ENCODE measurements at places on chromosomes 2 and 18. TPM values are rescaled to one million over a fixed set of nuclear protein-coding genes. Genes with fewer than 3 reads are reported as not detected.
A peak's percentile ranks its signal among the peaks of the same experiment; 100 is the strongest.

Gene RAB10
- total RNA-seq = 143 TPM

GRCh38 chr2:136207030-136207623, 89.2 kb upstream of the CXCR4 start:
- no peak for DNase-seq

DNA sequence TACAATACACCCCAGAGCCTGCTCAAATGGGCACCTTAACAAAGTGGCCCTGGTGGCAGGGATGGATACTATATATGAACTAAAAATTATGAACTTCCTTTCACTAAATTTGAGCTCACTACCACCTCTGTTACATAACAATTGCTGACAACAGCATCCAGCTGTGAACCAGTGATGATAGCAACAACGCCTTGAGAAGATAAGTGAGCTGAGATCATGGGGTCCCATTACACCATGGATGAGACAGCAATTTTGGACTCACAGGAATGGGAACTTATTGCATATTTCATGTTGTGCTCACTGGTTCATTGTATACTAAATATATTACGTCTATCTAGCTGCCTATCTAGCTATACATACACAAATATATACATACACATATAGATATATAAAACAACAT, 16.9 kb upstream of the ALMS1 start:
- DNase-seq = no peak

Gene DSG4
- total RNA-seq = not detected

DNA sequence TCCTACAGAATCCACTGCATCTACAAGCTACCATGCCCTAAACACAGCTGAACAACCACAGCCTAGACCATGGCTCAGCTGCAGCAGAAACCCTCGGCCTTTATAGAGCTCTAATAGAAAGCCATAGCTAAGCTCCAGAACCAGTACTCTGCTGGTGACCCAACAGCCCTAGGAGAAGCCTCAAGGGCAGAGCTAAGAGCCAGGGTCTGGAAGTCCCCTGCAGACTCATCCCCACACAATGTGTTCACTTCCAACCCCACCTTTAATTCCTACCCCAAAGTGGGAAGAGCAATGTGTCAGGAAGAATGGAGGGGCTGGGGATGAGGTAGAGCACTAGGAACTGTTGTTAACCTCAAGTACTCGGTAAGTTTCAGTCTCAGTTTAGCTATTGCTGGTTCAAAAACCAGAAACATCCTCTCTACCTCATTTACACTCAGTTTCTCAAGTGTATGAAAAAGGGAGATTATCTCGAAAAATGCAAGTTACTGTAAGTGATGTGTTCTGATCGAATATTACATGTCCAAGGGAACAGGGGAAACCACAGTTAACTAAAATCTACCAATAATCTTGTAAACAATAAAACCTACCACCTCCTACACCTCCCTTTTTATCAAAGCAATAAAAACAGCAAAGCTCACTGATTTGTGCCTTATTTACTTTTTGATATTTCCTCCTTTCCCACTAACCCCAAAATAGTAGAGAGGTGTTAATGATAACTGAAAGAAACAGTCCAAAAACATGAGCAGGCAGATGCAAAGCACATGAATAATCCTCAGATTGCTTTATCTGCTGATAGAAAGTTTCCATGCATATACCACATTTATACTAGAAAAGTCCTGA, 36.2 kb downstream of the THADA start:
- no peak for DNase-seq

Gene ASIC4
- total RNA-seq = not detected

Gene PPP1R1C
- 2.0 TPM for total RNA-seq

DNA sequence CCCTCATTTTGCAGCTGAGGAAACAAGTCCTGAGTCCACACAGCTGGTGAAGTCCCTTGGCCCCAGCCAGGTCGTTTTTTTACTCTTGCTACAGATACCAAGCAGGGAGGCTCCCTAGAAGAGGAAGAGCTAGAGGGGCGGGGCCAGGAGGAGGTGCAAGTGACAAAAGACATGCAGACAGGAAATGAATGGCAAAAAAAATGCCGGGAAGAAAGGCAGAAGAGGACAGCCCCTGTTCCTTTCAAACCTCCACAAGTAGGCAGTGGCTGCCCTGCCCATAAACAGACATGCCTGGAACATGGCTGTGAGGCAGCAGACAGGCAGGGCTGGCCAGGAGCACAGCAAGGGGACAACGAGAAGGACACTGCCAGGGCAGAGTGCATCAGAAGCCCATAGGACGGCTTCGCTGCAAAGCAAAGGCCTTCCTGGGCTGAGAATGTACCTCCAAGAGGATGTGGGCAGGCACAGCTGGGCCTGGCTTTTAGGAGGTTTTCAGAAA, 108.7 kb downstream of the ZBTB7C start:
- DNase-seq = no peak

Gene ATG9A
- total RNA-seq = 57.0 TPM

Gene CGREF1
- 0.69 TPM for total RNA-seq

Gene MAL
- total RNA-seq = not detected

DNA sequence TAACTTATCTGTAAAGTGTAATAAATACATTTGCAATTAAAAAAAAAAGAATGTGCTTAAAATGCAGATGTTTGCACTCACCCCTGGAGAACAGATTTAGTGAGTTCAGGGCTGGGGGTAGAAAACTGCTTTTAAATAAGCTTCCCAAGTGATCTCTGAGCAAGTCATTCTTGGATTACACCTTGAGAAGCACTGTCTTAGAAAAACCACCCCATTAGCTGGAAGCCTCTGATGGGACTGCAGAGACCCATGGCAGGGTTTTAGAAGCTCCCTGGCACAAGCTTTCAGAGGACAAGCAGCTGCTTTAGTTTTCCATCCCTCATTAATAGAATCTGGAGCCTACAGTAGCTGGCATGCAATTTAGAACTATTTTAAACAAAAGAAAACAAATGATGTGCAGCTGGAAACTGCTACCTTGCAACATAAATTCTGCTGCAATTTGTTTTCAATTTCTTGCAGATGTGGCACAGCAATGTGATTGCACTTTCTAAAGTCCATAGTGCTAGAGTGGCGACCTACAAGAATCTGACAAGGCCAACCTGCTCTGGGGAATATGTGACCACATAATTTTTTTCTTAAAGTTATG, 141.5 kb downstream of the CDC42EP3 start:
- no peak for DNase-seq

GRCh38 chr2:237348281-237348865, 65.6 kb downstream of the COL6A3 start:
- DNase-seq = no peak

Gene PKP4
- total RNA-seq = 18.9 TPM

- DNase-seq = no peak
These were observed 121.1 kb downstream of the DDX1 start for GRCh38 chr2:15712551-15713342.

DNA sequence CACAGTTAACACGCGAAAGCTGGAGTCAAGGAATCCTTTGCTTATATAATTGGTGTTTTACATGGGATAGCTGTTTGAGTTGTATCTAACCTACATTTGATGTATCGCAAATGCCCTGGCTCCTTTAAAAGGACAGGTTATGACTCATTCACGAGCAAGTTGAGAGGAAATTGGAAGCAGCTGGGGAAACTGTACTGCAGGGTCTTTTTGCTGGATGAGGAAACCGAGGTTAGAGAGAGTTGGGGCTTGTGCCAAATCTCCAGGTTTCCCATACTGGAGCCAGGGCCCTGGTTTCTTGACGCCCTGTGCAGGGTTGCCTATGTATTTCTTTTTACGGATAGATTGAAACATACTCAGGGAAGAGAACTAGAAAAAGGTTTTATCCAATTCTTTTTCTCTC, 60.0 kb upstream of the SPTBN1 start:
- DNase-seq = peak; percentile 22

DNA sequence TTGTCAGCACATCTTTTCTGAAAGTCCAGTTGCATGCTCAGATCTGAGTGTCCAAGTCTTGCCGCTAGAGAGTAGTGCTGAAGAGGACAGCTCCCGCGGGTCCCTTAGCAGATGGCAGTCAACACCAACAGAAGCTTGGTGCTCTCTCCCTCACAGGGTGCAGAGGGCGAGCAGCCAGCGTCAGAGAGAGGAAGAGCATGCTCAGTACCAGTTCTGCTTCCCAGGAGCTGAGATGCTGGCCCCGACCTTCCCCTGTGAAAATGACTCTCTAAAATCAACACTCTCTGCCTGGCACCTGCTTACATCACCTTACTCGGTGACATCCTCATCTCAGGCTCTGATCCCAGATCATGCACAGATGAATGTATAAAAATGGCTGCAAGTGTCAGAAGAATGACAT, 86.0 kb upstream of the TWIST2 start:
- DNase-seq = peak; percentile 14

Gene CXCR1
- total RNA-seq = not detected

GRCh38 chr18:67402543-67402942, 114.0 kb downstream of the DSEL start:
- DNase-seq = peak; percentile 72

GRCh38 chr2:68412127-68412819, 47.2 kb downstream of the PLEK start:
- DNase-seq = no peak

DNA sequence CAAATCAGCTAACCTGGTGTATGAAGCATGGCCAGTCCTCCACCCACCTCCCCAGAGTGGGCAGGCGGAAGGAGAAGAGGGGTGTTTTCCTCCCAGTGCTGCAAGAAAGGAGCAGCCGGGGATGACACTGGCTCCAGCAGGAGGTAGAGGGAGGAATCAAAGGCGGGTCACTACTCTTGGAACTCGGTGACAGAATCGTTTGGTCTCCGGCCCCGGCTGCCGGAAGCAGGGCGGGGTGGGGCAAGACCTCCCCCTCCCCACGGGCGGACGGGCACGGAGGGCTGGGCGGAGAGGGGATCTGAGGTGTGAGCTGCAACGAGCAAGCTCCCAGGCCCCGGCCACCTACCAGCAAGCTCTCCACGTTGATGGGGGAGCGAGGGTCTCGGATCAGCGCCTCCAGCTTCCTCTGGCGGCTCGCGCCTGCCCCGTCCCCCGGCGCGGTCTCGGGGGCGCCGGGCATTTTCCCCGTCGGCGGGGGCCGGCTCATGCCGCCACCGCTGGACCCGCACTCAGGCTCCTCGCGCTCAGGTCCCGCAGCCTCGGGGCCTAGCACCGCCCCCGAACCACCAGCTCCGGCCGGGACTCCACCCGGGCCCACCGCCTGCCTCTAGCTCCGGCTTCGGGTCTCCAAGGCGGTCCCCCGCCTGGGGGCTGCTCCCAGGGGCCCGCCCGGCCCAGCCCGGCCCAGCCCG, 640 bp downstream of the ROCK2 start:
- DNase-seq = no peak

DNA sequence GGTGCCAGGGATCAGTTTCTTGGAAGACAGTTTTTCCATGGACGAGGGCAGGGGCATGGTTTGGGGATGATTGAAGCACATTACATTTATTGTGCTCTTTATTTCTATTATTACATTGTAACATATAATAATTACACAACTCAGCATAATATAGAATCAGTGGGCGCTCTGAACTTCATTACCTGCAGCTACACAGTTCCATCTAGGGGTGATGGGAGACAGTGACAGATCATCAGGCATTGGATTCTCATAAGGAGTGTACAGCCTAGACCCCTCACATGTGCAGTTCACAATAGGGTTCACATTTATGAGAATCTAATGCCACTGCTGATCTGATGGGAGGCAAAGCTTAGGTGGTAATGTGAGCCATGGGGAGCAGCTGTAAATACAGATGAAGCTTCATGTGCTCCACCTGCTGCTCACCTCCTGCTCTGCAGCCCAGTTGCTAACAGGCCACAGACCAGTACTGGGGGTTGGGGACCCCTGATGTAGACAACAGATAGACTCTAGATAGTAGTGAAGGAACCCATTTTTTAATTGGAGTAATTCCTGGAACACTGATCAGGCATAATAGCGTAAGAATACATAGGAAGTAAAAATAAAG, 41.5 kb upstream of the MC4R start:
- peak; percentile 4 for DNase-seq

Gene MEP1B
- total RNA-seq = not detected

DNA sequence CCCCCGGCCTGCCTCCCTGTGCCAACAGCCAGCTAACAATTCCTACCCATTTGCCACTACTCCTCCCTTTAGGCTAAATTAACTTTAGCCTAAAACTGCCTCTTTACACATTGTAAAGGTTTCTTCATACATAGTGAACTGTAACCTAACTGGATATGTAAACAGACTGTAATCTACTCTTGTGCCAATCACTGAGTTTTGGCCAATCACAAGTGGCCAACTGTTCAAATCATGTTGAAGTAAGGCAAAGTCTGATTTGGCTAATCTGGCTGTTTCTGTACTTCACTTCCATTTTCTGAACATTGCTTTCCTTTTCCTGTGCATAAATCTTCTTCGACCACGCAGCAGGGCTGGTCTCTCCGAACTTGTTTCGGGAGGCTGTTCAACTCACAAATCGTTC, 103.6 kb upstream of the LYPD6 start:
- DNase-seq = no peak

DNA sequence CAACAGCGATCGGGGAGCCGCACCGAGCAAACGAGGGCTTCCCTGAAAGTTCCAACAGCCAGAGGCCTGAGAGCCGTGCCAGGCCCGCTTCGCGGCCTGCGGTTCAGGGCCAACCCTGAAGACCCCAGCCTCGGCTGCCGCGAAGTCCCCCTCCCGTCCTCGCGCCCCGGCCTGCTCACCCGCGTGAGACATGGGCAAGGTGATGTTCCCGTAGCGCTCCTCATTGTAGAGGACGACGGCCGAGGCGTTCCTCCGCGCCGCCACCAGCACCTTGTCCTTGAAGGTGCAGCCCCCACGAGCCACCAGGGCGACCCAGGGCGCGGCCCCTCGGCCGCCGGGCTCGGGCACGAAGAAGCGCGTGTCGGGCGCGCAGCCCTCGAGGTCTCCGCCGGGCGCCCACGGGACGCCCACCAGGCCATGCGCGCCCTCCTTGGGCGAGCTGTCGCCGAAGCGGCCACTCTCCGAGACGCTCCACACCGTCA, 510 bp downstream of the RNF149 start:
- DNase-seq = no peak

- peak; percentile 36 for DNase-seq
These were observed 96.9 kb downstream of the HDAC4 start for GRCh38 chr2:239303711-239304532.

Gene CIB4
- total RNA-seq = not detected

- peak; percentile 76 for DNase-seq
These were observed 929 bp upstream of the CREG2 start for GRCh38 chr2:101388232-101388631.

DNA sequence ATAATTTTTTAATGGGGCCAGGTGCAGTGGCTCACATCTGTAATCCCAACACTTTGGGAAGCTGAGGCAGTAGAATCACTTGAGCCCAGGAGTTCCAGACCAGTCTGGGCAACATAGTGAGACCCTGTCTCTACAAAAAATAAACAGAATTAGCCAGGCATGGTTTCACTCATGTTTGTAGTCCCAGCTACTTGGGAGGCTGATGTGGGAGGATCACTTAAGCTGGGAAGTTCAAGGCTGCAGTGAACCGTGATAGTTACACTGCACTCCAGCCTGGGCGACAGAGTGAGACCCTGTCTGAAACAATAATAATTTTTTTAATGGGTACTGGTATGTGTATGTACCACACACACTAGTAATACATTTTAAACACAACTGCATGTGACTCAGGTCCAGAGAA, 2.4 kb downstream of the ARL6IP6 start:
- DNase-seq = no peak

- DNase-seq = no peak
These were observed 382.2 kb upstream of the TRIB2 start for GRCh38 chr2:12334412-12334966.
